ENCODE measurements at places on chromosomes 2 and 18.

DNA sequence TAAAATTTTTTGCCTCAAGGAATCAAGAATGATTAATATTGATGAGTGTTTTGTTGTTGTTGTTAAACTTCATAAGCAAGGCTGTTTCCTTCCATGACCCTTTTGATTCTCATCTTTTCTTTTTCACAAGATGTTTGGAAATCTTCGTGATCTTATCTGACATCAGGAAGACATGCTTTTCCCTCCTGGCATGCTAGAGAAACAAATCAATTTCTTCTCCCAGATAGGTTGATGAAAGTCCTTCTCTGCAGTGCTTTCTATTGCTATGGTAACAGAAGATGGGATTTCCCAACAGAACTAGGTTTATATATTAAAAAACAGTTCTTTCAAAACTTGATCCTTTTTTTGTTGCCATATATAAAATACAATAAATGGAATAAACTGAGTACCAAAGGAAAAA is 85.2 kb downstream of the EML6 start:
- no peak for DNase-seq

GRCh38 chr2:219285894-219286425 is 6.8 kb downstream of the DNAJB2 start:
- no peak for DNase-seq

DNA sequence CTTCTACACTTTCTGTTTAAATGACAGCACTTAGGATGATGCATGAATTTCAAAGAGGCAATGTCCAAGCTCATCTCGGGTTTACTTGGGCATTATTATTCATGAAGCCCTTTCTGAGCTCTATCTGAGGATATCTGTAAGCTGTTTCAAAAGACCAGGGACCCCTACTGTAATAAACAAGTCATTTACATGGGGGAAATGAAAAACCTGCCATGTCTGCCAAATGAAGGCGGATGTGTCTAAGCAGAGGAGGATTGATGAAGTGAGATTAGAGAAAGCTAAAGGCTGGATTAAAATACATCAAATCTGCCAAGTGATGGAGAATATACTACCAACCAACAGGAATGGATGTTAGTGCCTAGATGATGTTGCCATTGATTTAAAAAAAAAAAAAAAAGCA is 64.5 kb downstream of the SUCLG1 start:
- DNase-seq = no peak

- no peak for DNase-seq
Observed at GRCh38 chr2:7552825-7553570, 635.8 kb downstream of the RNF144A start.

- DNase-seq = no peak
Observed at GRCh38 chr18:56067214-56067894, 479.4 kb upstream of the TCF4 start.
